ENCODE measurements at places on chromosomes 5 and 9. TPM values are rescaled to one million over a fixed set of nuclear protein-coding genes. Genes with fewer than 3 reads are reported as not detected.

- H3K4me1 ChIP-seq, result peaks cover 3% of the 10 kb centered on the region
- H3K27ac ChIP-seq, result peak overlapping the region; percentile 75
- DNase-seq, result peak; percentile 65
- peak overlapping the region; percentile 72 for H3K4me3 ChIP-seq
- H3K27me3 ChIP-seq, result peaks cover 2% of the 10 kb centered on the region
These were observed 17.6 kb upstream of the UBE2D2 start for GRCh38 chr5:139543423-139543991.

SKIC3 gene
- polyA plus RNA-seq, result 50.2 TPM

GRCh38 chr9:21554813-21555212 is 72.7 kb upstream of the IFNE start:
- no peaks in the 10 kb centered on the region for H3K36me3 ChIP-seq
- peaks cover 32% of the 10 kb centered on the region for H3K27me3 ChIP-seq
- no peak for DNase-seq
- H3K4me1 ChIP-seq, result peaks cover 14% of the 10 kb centered on the region

DNA sequence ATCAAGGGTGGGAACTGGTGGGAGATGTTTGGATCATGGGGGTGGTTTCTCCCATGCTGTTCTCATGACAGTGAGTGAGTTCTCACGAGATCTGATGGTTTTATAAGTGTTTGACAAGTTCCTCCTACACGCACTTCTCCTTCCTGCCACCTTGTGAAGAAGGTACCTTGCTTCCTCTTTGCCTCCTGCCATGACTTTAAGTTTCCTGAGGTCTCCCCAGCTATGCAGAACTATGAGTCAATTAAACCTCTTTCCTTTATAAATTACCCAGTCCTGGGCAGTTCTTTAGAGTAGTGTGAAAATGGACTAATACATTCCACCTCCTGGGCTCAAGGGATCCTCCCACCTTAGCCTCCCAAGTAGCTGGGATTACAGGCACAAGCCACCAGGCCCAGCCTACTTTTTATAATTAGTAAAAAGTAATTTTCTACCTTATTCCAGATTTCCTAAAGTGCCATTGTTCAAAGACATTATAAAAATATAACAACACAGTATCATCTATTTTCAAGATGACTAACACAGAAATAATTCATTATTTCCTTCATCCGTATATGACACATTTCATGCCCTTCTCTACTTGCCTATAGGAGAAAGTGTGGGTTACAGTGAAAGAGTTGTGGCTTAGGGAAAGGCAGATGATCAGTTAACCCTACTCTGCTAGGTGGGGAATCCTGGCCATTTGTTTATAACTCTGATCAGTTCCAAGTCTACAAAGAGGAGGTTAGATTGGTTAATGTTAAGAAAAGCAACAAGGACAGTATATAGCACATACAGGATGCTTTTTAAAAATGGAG is 99.9 kb downstream of the TTC39B start:
- H3K36me3 ChIP-seq, result peaks cover 42% of the 10 kb centered on the region
- no peak for DNase-seq
- H3K27ac ChIP-seq, result no peak overlapping the region
- H3K4me1 ChIP-seq, result peaks cover 12% of the 10 kb centered on the region

DNA sequence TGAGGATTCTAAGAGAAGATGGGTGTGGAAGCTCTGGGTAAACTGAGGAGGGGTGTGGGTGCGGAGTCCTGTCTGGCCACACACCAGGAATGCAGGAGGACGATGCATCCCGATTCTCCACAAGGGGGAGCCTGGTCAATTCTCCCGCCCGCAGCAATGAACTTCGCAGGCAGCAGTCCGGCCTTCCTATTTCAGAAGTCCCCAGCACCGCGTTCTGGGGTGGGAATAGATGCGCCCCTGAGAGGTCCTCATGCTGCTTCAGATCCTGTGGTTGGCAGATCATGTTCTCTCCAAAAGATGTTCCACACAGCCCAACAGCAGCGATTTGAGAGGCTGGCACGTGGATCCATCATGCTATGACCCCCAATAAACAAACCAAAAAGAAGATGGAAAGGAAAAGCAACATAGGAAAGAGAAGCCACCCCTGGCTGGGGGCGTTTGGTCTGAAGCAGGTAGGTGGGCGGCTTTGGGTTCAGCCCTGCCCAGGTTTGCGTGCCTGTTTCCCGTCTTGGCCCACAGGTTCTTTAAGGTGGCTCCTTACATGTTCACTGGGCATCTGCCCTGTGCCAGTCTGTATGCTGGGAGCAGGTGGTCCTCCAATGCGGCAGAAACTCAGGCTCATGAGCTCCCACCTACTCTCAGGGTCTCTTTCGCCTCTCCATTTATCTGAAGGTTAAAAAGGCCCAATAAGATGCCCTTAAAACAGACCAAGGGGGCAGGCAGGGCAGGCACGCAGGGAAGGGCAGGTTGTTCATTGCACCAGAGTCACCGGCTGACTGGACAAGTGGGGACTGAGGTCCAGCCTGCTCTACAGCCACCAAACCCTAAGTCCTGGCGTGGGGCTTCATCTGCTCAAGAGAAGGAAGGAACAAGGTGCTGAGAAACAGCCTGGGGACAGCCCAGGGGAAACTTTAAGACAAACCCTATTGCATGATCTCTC is 171.6 kb downstream of the PAX5 start:
- no peak overlapping the region for H3K27ac ChIP-seq
- H3K27me3 ChIP-seq, result peaks cover 2% of the 10 kb centered on the region
- H3K4me3 ChIP-seq, result no peak overlapping the region
- no peaks in the 10 kb centered on the region for H3K4me1 ChIP-seq
- no peak for DNase-seq

DNA sequence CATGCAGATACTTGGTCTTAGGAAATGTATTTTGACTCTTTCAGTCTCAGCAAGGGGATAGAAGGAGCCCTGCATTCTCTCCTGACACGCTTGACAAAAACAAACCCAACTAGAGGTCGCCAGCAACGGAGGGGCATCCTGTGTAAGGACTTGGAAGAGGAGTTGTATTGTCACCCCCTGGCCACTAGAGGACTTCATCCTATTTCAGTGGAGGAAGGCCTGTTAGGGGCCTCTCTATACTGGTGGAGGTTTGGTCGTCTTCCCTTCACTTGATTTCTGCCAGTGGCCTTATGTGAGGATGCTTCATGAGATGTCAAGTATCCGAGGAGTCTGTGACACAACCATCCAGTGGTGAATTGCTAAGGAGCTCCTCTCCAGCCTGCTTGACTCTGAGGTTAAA is 122.8 kb upstream of the STC2 start:
- no peak overlapping the region for H3K4me3 ChIP-seq
- H3K27me3 ChIP-seq, result peaks cover 3% of the 10 kb centered on the region
- DNase-seq, result no peak
- H3K4me1 ChIP-seq, result no peaks in the 10 kb centered on the region
- no peaks in the 10 kb centered on the region for H3K36me3 ChIP-seq

FABP6 gene
- polyA plus RNA-seq, result not detected

- H3K27ac ChIP-seq, result no peak overlapping the region
- DNase-seq, result no peak
- peaks cover 13% of the 10 kb centered on the region for H3K4me1 ChIP-seq
- no peak overlapping the region for H3K4me3 ChIP-seq
- no peaks in the 10 kb centered on the region for H3K36me3 ChIP-seq
These were observed 5.7 kb downstream of the EGR1 start for GRCh38 chr5:138471052-138471361.
